GM23338 (cell line): ENCODE measurements at places on chromosomes 13 and 19. TPM values are rescaled to one million over a fixed set of nuclear protein-coding genes. Genes with fewer than 3 reads are reported as not detected.

The TMEM147 gene
- total RNA-seq = 164 and 170 TPM in 2 replicates

DNA sequence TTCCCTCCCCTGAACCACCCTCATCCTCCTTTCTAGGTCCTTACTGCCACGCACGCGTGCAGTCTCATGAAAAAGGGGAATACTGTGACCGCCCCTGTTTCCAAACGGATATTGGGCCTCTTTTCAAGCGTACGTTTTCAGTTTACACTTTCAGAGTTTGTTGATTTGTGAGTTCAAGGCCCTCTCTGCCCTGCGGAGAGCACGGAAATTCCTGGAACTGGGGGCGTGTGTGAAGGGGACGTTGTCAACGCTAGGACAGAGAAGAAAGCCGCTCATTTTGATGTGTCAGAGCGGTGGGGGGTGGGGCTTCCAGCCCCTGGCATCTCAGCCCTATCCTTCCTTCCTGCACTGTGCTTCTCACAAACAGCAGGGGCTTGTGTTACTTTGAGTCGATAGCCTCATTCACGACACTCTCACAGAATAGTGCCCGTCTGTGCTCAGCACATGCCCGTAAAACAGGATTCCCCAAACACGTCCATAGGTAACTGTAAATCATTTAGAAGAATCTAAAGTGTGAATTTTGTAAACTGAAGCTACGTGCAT, 137.6 kb upstream of the PEG3 start:
- no peaks in the 10 kb centered on the region for H3K4me1 ChIP-seq
- no peaks in the 10 kb centered on the region for H3K27me3 ChIP-seq
- H3K4me3 ChIP-seq = no peak overlapping the region
- H3K36me3 ChIP-seq = 0 out of 2 replicates have a peak, but pooled peaks cover 5% of the 10 kb centered on the region
- H3K27ac ChIP-seq = no peak overlapping the region

GRCh38 chr13:26629260-26629825, 71.9 kb downstream of the WASF3 start:
- no peaks in the 10 kb centered on the region; the same call in 1 of the 2 replicates for H3K4me1 ChIP-seq
- H3K4me3 ChIP-seq = no peak overlapping the region
- H3K36me3 ChIP-seq = peaks cover under 1% of the 10 kb centered on the region; the same call in 1 of the 2 replicates
- no peak overlapping the region for H3K27ac ChIP-seq
- H3K27me3 ChIP-seq = no peaks in the 10 kb centered on the region

GRCh38 chr13:26486550-26486949, 70.9 kb upstream of the WASF3 start:
- H3K27me3 ChIP-seq = no peaks in the 10 kb centered on the region
- H3K36me3 ChIP-seq = no peaks in the 10 kb centered on the region
- no peaks in the 10 kb centered on the region for H3K4me1 ChIP-seq
- no peak for DNase-seq
- H3K27ac ChIP-seq = no peak overlapping the region

GRCh38 chr19:35879068-35879467, 10.7 kb downstream of the APLP1 start:
- 0 out of 2 replicates have a peak, but pooled peaks cover 4% of the 10 kb centered on the region for H3K27me3 ChIP-seq
- H3K36me3 ChIP-seq = no peaks in the 10 kb centered on the region
- peak; percentile 30 for DNase-seq
- H3K27ac ChIP-seq = no peak overlapping the region

DNA sequence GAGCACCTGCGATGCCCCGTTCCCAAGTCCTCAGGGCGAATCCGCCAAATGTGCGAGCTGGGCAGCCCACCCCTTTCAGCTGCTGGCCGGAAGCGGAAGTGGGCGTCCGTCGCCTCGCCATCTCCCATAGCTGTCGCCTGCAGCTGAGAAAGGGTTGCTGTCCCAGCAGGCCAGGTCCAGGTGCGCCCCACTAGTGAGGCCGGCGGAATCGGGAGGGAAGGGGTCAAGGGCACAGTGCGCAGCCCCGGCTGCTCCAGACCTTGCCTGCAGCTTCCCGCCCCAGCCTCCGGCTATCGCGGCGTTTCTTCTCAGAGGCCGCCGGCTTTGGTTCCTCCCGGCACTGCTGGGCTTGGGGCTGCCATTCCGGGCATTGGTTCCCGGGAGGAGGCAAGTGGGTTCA, at the start of gene ZNF177:
Gene ZNF177 (plus strand): TSS at position 109 of the 400 bp plus-strand sequence. CDS start 15,299 bp downstream, outside the sequence.
- H3K4me1 ChIP-seq = no peaks in the 10 kb centered on the region
- peak; percentile 53 for DNase-seq
- H3K27ac ChIP-seq = no peak within 1 kb of the TSS
- no peaks in the 10 kb centered on the region for H3K27me3 ChIP-seq
